ENCODE measurements at places on chromosomes 12 and 14. TPM values are rescaled to one million over a fixed set of nuclear protein-coding genes. Genes with fewer than 3 reads are reported as not detected.

Gene CLEC4D
- total RNA-seq, result not detected

Gene BMAL2
- total RNA-seq, result 54.4 TPM

Gene HSPB8
- total RNA-seq, result 9.2 TPM

Gene TSPAN31
- total RNA-seq, result 52.6 TPM

Gene NKX2-1
- 21.5 TPM for total RNA-seq

Gene ACSM4
- not detected for total RNA-seq

Gene TOGARAM1
- total RNA-seq, result 71.3 TPM

Gene OLR1
- total RNA-seq, result 16.4 TPM

Gene SLCO1B1
- not detected for total RNA-seq

Gene NYNRIN
- total RNA-seq, result 13.8 TPM

Gene RPGRIP1
- 0.69 TPM for total RNA-seq

Gene IGF1
- 12.0 TPM for total RNA-seq

Gene AMDHD1
- total RNA-seq, result 1.6 TPM

Gene MIP
- total RNA-seq, result not detected

Gene AKAP5
- total RNA-seq, result 44.5 TPM
